H1 (cell line): ENCODE measurements at places on chromosomes 2 and 18. TPM values are rescaled to one million over a fixed set of nuclear protein-coding genes. Genes with fewer than 3 reads are reported as not detected.

Gene ARHGEF33
- 0.57 and 0.95 TPM in 2 replicates for total RNA-seq

Gene CCDC148
- 1.3 and 1.5 TPM in 2 replicates for total RNA-seq

Gene HOXD13
- not detected in 2 replicates for total RNA-seq

DNA sequence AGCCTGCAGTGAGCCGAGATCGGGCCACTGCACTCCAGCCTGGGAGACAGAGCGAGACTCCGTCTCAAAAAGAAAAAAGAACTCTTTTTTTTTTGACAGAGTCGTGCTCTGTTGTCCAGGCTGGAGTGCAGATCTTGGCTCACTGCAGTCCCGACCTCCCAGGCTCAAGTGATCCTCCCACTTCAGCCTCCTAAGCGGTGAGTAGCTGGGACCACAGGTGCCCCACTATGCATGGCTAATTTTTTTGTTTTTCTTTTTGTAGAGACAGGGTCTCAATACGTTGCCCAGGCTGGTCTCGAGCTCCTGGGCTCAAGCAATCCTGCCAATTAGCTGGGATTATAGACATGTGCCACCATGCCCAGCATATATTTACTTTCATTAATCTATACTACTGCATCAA lies 12.5 kb upstream of the INO80D start:
- no peak overlapping the region for H3K27ac ChIP-seq
- no peaks in the 10 kb centered on the region for H3K36me3 ChIP-seq
- H3K4me1 ChIP-seq = no peaks in the 10 kb centered on the region
- H3K27me3 ChIP-seq = no peaks in the 10 kb centered on the region

GRCh38 chr18:41599466-41599865 lies 355.6 kb upstream of the PIK3C3 start:
- DNase-seq = no peak
- no peak overlapping the region for H3K4me3 ChIP-seq
- no peak overlapping the region for H3K27ac ChIP-seq
- H3K36me3 ChIP-seq = no peaks in the 10 kb centered on the region
- no peaks in the 10 kb centered on the region for H3K27me3 ChIP-seq

DNA sequence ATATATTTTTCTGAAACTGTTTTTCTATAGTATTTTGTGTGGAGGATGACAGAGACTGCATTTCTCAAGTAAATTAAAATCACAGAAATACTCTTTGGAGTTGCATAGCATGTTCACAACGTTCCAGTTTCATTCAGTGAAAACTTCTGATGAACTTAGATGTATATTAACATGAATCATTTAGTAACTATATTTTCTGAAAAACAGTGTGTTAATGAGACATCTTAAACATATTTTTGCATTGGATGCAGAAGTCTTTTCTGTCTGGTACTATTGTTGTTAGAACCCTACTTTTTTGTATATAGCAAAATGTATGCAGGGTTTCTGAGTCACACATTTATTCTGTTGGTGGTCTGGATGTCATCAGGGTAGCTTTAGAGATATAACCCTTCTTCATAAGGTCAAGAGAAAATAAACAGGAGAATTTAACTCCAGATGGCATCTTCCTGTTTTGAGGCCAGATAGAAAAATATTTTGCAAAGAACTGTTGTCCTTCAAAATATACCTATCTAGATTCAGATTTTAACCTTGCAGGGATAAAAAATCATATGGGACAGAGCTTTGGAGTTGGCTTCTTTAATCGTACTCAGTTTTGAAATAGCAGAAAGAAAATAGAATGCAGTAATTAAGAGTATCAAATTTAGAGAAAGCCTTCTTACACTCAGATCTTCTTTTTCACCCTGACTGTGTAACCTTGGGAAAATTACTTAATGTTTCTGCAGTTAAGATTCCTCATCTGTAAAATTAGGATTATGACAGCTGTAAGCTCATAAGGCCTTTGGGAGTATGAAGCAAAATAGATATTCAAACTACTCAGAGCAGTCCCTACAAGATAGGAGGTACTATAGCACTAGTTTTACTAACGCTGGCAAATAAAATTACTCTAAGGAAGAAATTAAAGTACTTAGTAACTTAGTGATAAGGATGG lies 5.3 kb downstream of the COL3A1 start:
- H3K36me3 ChIP-seq = no peaks in the 10 kb centered on the region
- no peak overlapping the region for H3K27ac ChIP-seq
- H3K27me3 ChIP-seq = no peaks in the 10 kb centered on the region
- DNase-seq = no peak
